Left colon (tissue), 2 donors: ENCODE measurements at places on chromosomes 16 and 17. TPM values are rescaled to one million over a fixed set of nuclear protein-coding genes. Genes with fewer than 3 reads are reported as not detected.
A peak's percentile ranks its signal among the peaks of the same experiment; 100 is the strongest.

- no peak for DNase-seq
Measured at GRCh38 chr17:74099442-74100340, 103.8 kb upstream of the RPL38 start.

DNA sequence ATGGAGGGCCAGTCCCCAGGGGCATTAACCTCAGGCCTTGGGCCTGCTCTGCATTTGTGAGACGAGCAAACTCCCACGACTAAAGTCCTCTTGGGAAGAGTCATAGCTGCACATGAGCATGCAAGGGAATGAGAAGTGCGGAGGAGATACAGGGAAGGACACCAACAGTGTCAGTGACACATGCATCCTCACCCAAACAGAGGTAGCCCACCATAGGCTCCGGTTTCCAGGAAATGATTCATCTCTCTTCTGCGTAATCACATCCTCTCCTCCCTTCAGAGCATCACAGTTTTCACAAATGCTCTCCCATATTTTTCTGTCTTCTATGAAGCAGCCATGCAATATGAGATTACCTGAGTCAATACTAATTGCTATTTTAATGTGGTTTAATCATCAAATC lies 725.7 kb upstream of the GOT2 start:
- DNase-seq, result no peak

GRCh38 chr17:56262803-56263202 lies 109.5 kb downstream of the ANKFN1 start:
- DNase-seq, result no peak

DNA sequence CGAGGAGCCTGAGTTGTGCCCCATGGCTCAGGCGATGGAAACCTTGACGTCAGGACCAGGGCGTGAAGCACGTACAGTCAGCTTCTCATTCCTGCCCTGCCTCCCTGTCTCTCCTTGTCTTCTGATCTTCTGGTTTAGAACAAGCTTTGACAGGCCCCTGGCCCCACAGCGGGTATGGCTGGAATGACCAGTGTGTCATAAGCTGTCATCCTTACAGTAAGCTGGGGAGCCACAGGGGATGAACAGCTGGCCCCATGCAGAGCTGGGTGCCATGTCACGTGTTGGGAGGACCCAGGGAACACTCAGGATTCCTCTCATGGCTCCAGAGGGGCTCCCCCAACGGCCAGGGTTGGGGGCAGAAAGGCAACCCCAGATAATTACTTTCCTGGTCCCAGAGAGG lies 157.6 kb upstream of the PLCG2 start:
- no peak for DNase-seq

Gene TIMP2
- 45.5 TPM for total RNA-seq

- peak; percentile 60 for DNase-seq
Measured at GRCh38 chr17:27559506-27560481, 71.2 kb upstream of the LGALS9 start.

DNA sequence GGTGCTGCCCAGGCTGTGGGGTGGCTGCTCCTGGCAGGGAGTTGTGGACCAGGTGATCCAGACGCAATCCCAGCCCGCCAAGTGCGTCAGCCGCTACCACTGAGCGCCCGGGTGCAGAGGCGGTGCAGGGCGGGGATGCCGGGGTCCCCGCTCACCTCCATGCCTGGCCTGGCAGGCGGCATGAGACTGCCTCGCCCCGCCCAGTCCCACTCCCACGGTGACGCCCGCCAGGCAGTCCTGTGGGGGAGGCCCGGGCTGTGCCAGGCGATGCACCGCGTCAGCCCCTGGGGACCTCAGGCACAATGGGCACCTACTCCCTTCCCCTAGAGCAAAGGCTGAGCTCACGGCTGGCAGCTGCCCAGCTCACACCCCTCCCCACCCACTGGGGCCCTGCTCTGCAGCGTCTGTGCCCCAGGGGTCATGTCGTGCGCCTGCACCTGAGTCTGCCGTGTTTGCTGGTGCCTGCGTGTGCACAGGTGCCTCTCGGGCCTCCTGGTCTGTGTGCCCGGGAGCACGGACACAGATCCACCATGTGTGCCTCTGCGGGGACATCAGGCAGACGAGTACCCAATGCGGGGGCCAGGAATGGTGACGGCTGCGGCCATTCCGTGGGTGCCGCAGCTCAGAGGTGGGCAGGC lies 5.3 kb downstream of the RPUSD1 start:
- DNase-seq, result no peak

DNA sequence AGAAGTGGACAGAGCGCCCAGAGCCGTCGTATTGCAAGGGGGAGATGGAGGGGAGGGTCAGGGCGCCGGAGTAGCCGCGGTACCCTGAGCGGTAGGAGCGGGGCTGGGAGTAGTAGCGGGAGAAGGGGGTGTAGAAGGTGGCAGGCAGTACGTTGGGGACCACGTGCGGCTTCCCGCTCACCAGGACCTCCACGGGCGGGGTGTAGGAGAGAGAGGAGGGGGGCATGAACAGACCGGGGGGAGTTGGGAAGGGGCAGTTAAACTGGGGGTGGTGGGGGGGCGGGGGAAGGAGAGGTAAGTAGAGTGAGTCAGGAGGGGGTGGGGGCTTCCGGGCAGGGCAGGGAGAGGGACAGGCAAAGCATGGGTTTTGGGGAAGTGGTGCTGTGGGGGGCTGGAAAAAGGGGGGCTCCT lies 16.8 kb downstream of the ST6GALNAC2 start:
- no peak for DNase-seq

DNA sequence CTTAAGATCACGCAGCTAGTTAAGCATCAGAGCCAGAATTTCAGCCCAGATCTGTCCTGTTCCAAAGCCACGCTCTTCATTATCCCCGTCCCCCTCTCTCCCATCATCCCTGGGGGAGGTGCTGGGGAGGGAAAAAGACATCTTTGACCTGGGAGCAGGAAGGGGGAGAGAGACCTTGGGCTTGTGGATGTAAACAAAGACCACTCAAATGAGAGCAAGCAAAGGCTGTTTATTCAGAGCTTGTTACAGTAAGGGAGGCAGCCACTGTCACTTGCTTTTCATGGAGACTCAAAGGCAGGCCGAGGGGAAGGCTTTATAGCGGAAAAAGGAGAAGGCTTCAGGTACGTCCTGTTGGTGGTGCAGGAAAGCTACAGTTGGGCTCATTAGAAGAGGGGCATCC lies 3.5 kb upstream of the RPRML start:
- no peak for DNase-seq

- no peak for DNase-seq
Measured at GRCh38 chr17:35729405-35729833, 2.0 kb upstream of the RASL10B start.

DNA sequence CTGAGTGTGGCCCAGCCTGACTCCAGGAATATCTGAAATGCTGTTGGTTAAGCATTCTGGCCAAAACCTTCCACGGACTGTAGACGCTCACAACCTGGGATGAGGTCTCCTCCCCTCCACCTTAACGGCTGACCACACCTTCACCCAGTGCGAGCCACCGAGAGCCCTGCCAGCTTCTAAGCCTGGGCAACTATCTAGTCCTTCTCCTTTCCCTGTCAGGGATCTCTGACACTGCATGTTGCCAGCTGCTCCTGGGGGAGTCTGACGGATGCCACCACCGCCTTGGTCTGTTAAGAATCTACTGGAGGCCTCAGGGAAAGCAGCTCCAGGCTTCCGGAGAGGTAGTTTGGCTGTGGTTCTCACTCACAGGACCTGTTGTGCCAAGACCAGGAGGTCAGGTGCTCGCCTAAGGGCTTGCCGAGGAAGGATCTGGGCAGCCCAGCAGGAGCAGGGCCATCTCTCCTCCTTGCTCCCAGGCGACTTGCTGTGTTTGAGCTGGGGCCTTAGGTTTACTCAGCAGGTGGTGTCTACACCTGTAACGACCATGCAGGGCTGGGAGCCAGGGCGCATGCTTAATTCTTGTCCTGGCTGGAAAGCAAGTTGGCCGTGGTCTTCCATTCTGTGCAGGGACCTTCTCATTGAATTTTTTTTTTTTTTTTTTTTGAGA lies 111.8 kb downstream of the NTN1 start:
- DNase-seq, result no peak

Gene MRM3
- 13.3 TPM for total RNA-seq

Gene TBX6
- 1.1 TPM for total RNA-seq

DNA sequence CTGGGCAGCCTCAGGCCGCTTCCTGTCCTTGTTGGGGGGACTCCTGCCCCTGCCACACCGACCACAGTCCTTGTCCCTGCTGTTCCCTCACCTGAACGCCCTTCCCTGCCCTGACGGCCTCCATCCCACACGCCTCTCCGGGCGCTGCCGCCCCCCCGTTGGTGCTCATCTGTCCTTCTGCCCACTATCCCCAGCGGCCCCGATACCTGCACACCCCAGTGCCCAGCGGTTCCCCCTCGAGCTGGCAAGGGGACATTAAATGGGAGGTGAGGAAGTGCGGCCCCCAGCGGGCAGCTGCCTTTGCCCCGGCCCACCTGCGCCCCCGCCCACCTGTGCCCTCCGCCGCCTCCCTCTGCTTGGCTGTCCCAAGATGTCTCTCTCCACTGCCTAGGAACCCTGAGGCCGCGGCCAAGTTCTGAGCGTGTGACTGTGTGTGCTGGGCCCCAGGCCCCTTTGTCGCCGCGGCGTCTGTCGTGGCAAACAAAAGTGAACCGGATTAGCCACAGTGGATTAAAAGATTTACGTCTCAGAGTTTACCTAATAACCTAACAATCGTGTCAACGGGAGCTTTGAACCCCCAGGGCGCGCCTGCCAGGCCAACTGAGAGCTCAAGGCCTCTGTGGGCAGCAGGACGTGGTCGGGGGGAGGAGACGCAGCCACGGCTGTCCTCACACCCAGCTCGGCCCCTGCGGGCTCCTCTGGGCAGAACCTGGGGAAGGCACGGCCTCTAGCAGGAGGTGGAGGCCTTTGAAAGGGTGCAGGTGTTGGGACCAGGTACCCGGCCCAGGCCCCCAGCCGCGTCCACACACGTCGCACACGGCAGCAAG lies 7.6 kb upstream of the AXIN1 start:
- no peak for DNase-seq

Gene HSD17B1
- total RNA-seq, result 0.98 TPM

GRCh38 chr17:41728056-41728455 lies 6.4 kb downstream of the HAP1 start:
- no peak for DNase-seq

Gene KRTAP1-5
- total RNA-seq, result not detected

GRCh38 chr17:30589431-30589830 lies 112.2 kb downstream of the GOSR1 start:
- no peak for DNase-seq

- peak; percentile 89 for DNase-seq
Measured at GRCh38 chr17:21252796-21253645, at the start of gene NATD1. Gene NATD1, minus strand, starts transcription at chr17:21253410. Its CDS starts 146 bp downstream, at chr17:21253264.

- DNase-seq, result peak; percentile 39
Measured at GRCh38 chr16:15807603-15808009, 49.2 kb downstream of the MYH11 start.

Gene AXIN2
- 46.5 TPM for total RNA-seq

DNA sequence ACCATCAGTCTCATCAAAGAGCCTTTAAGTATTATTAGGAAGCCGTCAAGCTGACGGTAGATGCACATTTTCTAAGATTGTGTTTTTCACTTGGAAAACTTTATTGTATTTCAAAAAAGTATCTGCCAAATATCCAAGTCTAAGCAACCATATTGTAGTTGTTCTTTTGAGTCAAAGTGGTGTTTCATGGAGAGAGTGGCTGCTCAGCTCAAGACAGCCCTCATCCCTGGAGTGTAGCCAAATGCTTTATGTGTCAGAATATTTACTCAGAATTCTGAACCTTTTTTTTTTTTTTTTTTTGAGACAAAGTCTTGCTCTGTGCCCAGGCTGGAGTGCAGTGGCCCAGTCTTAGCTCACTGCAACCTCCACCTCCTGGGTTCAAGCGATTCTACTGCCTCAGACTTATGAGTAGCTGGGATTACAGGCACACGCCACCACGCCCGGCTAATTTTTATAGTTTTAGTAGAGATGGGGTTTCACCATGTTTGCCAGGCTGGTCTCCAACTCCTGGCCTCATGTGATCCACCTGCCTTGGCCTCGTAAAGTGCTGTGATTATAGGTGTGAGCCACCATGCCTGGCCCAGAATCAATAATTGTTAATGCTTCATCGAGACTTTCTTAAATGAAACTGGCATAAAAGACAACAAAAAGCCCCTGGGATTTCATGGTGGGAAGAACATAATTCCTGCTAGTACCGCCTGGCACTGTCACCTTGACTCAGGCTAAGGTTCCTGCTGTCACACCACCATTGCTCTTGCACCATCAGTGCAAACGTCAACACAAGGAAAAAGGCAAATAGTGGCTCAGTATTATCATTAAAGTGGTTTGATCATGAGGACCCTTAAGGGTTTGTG lies 45.5 kb downstream of the PRKCA start:
- peak; percentile 44 for DNase-seq

Gene CFAP97D1
- not detected for total RNA-seq

DNA sequence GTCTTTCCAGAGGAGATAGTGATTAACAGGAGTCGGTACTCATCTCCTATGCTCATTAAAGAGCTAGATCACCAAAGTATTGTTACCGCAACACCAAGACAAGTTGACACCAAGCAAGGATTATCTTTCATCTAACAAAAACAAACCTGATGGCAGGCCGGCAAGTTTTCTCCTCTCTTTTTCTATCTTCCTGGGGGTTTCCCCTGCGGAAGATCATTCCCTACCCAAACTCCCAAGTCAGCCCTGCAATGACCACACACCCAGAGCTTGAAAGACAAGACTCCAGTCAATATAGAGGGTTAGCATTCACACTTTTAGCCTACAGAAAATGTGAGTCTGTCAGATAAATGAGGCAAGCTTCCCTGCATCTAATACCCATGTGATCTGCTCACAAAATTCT lies 312.1 kb downstream of the SOX9 start:
- DNase-seq, result no peak

DNA sequence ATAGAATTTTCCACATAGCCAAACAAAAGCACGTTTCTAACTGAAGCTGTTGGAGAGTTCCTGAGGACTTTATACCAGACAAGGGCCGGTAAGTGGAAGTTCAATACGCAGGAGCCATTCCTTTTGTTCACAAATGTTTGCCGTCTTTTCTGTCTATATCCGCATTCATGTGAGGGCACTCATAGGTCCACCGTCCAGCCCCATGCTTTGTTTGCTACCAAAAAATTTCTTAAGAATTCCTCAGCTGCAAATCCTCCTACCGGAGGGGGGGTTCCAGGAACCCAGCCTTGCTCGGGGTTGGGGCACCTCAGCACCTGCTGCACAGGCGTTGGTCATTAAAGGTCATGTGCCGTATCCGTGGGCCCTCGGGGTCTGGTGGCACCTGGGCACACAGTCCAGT lies 276.8 kb downstream of the SEC14L1 start:
- DNase-seq, result no peak
